ENCODE measurements at places on chromosomes 4 and X.

DNA sequence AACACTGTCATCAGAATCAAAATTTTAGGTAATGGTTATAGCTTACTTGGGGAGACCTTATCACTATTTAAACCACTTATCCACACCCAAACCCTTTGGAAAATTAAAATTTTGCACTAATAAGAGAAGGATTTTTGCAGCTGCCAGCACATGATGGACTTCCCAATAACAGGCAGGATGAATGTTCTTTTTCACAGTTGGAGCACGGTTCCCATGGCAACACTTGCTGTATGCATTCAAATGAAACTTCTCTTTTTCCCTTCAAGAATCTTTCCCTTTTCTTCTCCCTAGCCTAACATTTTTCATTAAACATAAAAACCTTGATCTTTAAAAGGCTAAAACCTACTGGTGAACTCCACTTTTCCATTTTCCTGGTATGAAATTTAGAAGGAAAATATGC, 768.2 kb downstream of the KCTD8 start:
- no peak for DNase-seq

- peak; percentile 76 for DNase-seq
These were observed 5.2 kb upstream of the NAP1L5 start for GRCh38 chr4:88702782-88703181.

- no peak for DNase-seq
These were observed 246.4 kb upstream of the TRAM1L1 start for GRCh38 chr4:117331817-117332216.

DNA sequence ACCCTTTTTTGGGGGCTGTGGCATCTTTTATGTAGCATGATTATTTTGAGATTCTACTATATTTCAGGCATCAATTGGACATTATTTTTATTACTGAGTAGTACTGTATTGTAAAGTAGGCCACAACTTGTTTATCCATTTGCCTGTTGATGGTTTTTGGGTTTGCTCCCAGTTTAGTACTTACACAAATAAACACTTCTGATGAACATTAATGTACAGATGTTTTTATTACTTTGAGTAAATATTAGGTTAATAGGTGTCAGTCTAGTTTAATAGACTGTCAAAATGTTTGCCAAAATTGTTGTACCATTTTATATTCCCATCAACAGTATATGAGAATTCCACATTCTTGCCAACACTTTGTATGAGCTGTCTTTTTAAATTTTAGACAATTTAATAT, 214.9 kb upstream of the MAD2L1 start:
- no peak for DNase-seq

DNA sequence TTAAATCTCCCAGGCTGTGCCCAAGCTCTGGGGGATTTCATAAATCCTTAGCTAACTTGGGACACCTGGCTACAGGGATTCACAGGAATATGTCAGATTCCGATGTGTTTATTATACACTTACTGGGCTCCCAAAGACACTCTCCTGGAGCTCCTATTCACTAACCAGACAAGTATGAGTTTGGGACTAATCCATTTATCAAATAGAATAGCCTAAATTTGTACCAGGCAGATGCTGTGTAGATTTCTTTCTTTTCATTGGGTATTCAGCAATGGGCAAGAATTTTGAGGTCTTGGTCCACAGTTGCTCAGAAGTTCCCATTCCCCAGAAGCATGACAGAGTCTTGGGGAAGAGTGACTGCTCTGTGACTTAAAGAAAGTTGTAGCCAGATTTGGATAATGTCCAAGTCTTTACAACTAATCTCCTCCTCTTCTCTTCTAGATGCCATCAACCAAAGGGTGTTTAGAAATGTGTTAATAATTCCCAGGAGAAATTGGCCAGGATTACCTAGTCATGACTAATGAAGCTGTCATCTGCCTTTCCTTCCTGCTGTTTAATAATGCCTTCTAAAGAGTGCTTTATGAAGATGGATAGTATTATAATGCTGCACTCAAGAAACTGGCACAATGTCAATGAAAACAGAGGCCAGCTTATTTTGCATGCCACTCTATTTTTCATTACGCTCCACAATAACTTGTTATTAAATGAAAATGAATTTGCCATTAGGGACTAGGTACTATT, 120.9 kb downstream of the CHIC2 start:
- DNase-seq = no peak

GRCh38 chr4:86846921-86847320, 2.3 kb downstream of the SLC10A6 start:
- DNase-seq = no peak

DNA sequence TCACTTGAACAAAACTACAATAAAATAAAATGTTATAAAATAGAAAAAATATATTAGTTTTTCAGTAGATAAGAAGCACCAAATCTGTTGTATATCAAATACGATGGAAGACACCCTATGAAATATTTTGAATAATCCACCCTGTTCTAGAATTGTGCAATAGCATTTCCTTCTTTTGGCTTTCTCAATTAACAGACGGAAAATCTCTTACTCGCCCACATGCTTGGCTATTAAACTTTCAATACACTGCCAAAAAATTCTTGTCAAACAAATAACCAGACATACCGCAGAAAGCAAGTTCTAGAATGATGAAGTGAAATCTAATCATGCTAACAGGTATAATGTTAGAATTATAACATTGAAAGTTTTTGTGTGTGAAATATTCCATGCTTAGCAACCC, 671.6 kb upstream of the SLIT2 start:
- DNase-seq = no peak

- no peak for DNase-seq
These were observed 749.4 kb downstream of the GRID2 start for GRCh38 chr4:93053140-93053539.

DNA sequence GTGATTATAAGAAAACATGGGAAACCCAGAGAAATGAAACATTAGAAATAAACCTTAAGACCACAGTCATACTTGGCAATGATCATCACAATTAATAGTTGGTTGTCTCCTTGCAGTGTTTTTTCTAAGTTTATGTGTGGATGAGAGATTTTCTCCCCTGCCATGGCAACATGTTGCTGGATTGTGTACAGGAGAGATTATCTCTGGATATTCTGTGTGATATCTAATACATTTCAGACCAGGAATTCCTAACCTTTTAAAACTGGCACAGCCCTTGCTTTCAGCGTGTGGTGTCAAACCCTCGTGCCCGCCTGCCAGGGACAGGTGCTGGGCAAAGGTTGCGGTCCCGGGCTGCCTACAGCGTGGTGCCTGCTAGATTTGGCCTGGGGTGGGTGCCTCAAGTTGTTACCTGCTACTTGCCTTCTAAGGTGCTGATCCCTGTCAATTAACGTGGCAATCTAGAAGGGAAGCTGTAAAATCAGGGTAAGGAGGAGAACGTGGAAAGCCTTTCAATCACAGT, 100.5 kb downstream of the TMEM131L start:
- no peak for DNase-seq

DNA sequence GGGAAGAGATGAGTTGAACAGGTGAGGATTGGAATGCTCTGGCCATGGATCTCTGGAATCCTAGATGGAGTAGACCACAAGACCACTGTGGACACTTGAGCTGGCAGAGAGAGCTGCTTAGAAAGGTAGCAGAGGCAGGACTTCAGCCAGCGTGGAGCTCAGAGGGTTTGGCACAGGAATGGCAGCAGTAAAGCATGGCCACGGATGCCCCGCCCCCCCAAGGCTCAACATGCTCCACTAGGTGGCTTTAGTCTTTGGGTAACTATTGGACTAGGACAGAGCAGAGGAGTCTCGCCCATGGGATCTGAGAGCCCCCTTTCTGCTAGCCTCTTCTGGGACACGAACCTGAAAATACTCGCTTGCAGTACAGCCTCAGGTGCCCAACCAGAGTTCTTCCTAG, 150.1 kb upstream of the NEIL3 start:
- no peak for DNase-seq

- no peak for DNase-seq
These were observed 447.8 kb downstream of the FAT4 start for GRCh38 chr4:125762537-125762936.

DNA sequence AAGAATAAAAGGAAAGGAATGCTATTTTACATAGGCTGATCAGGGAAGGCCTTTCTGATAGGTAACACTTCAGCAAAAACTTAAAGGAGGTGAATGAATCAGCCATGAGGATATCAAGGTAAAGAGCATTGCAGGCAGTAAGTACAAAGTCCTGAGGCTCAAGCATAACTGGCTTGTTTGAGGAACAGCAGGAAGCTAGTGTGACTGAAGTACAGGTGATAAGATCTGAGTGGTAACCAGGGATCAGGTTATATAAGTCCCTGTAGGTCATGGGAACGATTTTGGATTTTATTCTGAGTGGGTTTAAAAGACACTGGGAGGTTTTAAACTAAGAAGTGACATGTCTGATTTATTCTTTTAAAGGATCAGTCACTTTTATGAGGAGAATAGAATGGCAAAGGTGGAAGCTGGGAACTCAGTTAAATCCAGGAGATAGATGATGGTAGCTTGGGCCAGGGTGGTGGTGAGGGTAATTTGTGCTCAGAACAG, 47.1 kb upstream of the THOC2 start:
- no peak for DNase-seq

DNA sequence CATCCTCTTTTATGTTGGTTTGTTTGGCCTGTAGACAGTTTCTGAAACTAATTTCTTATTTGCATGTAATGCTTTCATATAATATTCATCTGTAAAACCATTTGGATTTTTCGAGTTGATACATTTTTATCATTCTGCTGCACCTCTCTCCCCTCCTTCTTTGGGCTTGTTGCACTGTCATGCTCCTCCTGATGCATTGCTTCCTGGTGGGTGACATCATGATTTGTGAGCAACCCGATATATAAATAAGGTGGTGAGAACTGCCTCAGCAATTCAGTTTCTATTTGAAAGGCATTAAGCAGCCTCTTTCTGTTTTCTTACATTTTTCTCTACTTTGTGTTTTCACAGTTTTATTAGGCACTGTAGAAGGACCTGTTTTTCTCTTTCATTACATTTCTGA, 515.7 kb downstream of the RPA4 start:
- peak; percentile 2 for DNase-seq

- DNase-seq = no peak
These were observed 195.3 kb downstream of the KCNIP4 start for GRCh38 chr4:21753084-21753760.

- no peak for DNase-seq
These were observed at the start of gene IL21 for GRCh38 chr4:122621016-122621507. IL21 (minus strand) TSS chr4:122621066; CDS start chr4:122621011, 55 bp downstream.

- DNase-seq = no peak
These were observed 90.4 kb upstream of the RASGEF1B start for GRCh38 chr4:81562093-81562492.

GRCh38 chr4:154939851-154940250, 158.8 kb downstream of the RBM46 start:
- no peak for DNase-seq

GRCh38 chr4:48081196-48081595, 52.9 kb downstream of the TXK start:
- DNase-seq = no peak

DNA sequence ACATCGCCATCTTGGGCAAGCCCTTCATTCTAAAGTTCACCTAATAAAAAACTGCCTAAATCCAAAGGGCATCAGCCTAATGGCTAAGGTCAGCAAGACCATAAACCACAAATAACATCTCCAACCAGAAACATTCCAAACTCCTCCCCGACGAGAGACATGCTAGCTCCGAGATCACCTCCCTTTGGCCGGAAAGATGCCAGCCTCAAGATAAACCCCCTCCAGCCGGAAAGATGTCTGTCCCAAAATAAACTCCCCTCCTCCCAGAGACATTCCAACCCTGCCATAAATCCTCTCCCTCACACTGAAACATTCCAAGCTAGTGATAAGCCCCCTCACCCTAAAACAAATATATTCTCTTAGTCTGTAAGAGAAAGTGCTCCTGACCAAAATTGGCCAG, 13.3 kb upstream of the DYNLT3 start:
- no peak for DNase-seq

DNA sequence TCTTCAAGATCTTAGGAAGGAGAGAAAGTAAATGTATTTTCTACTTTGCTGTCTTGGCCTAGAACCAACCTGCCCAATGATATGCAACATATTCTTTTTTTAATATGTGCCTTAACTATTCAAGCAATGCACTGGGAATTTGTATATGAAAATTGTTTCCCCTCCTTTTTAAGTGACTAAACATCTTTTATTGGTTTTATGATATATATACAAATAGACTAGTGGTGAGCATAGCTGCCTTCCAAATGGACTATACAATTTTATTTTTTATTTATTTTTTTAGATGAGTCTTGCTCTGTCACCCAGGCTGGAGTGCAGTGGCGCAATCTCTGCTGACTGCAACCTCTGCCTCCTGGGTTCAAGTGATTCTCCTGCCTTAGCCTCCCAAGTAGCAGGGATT, 10.3 kb downstream of the NOCT start:
- DNase-seq = no peak

GRCh38 chr4:46648088-46648744, 258.3 kb upstream of the GABRA2 start:
- DNase-seq = peak; percentile 60

- no peak for DNase-seq
These were observed 13.6 kb downstream of the RBPJ start for GRCh38 chr4:26334366-26334765.

GRCh38 chrX:121649417-121649816, 602.0 kb downstream of the GLUD2 start:
- peak; percentile 3 for DNase-seq

DNA sequence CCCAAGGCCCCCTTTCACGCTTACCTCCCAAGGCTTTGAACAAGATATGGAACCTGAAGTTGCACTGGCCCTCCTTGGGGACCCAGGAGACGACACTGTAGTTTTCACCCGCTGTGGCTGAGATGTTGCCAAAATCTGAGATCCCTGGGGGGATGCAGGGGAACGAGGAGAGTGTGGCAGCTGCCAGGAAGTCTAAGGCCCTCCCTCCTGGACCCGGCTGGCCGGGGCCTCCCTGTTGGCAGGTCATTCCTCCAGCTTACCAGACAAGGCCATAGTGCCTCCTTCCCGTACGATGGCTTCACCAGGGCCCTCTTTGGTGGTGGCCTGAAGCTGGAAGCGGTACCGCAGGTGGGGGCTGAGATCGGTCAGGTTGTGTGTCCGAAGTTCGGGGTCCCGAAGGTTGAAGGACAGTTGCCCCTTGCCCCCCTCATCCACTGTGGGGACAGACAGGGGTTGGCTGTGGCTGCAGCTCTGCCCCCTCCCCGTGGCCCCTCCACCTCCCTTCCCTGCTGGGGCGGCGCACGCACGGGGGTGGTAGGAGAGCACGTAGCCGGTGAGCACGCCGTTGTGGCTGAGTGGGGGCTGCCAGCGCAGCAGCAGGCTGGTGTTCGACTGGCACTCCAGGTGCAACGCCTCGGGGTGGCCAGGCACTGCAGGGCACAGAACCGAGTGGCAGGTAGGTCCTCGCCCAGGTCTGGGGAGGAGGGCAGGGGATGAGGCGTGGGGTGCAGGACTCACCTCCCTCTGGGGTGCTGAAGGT, 21.2 kb downstream of the L1CAM start:
- no peak for DNase-seq

GRCh38 chrX:41118156-41118555, 32.9 kb downstream of the USP9X start:
- no peak for DNase-seq

Measured in hematopoietic multipotent progenitor cell treated with erythropoietin and hydrocortisone succinate and interleukin-3 and kit ligand, for 6 days (in vitro differentiated cells).